Transverse colon (tissue), 4 donors: ENCODE measurements at places on chromosomes 6 and 20.

GRCh38 chr6:124967444-124967843 lies 5.2 kb downstream of the RNF217 start:
- no peak for DNase-seq
- H3K4me1 ChIP-seq = peaks cover 8% of the 10 kb centered on the region
- no peaks in the 10 kb centered on the region for H3K36me3 ChIP-seq
- no peaks in the 10 kb centered on the region for H3K27me3 ChIP-seq

- DNase-seq = no peak
- H3K4me1 ChIP-seq = no peaks in the 10 kb centered on the region
- H3K4me3 ChIP-seq = no peak overlapping the region
- no peaks in the 10 kb centered on the region for H3K27me3 ChIP-seq
These were observed 116.1 kb upstream of the TRAF3IP2 start for GRCh38 chr6:111721753-111722154.

GRCh38 chr20:52219441-52219840 lies 27.9 kb upstream of the ZFP64 start:
- no peaks in the 10 kb centered on the region for H3K4me1 ChIP-seq
- DNase-seq = no peak
- no peaks in the 10 kb centered on the region for H3K36me3 ChIP-seq

- no peak overlapping the region for H3K4me3 ChIP-seq
- peak; percentile 52 for DNase-seq
- H3K27me3 ChIP-seq = no peaks in the 10 kb centered on the region
- no peaks in the 10 kb centered on the region for H3K36me3 ChIP-seq
- peak overlapping the region; percentile 57 for H3K27ac ChIP-seq
These were observed 32.0 kb downstream of the ZC2HC1B start for GRCh38 chr6:143896126-143896860.

DNA sequence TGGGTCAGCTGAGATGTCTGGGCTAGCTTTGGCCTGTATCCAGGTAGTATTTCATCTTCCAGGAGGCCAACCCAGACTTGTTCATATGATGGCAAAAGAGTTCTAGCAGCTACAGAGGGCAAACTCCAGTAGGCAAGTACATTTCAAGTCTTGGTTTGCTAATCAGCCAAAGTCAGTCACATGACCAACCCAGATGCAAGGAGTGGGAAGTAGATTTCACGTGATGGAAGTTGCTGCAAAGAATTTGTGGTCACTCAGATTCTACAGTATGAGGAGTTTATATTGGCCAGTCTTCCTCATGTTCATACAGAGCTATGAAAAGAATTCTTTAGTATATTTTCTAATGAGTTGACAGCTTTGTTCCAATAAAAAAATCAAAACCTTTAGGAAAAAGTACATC lies 101.8 kb downstream of the PHACTR1 start:
- no peak overlapping the region for H3K4me3 ChIP-seq
- H3K4me1 ChIP-seq = no peaks in the 10 kb centered on the region
- H3K27ac ChIP-seq = no peak overlapping the region
- H3K36me3 ChIP-seq = no peaks in the 10 kb centered on the region
- DNase-seq = no peak

DNA sequence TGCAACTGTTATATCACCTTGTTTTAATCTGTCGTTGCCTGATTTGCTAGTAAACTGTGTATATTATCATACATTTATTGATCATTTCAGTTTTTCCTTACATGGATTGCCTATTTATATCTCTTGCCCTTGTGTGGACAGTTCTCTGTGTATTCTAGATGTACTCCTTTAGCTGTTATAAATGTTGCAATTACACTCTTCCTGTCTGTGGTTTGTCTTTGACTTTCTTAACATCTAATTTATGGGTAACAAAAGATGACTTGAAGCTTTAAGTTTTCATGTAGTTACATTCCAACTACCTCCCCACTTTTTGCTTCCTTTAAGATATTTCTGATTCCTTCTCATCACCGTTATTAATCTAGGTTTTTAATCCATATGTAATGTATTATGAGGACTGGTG lies 22.6 kb downstream of the PLCB1 start:
- H3K4me3 ChIP-seq = no peak overlapping the region
- H3K27me3 ChIP-seq = no peaks in the 10 kb centered on the region
- DNase-seq = no peak
- H3K4me1 ChIP-seq = peaks cover 22% of the 10 kb centered on the region

DNA sequence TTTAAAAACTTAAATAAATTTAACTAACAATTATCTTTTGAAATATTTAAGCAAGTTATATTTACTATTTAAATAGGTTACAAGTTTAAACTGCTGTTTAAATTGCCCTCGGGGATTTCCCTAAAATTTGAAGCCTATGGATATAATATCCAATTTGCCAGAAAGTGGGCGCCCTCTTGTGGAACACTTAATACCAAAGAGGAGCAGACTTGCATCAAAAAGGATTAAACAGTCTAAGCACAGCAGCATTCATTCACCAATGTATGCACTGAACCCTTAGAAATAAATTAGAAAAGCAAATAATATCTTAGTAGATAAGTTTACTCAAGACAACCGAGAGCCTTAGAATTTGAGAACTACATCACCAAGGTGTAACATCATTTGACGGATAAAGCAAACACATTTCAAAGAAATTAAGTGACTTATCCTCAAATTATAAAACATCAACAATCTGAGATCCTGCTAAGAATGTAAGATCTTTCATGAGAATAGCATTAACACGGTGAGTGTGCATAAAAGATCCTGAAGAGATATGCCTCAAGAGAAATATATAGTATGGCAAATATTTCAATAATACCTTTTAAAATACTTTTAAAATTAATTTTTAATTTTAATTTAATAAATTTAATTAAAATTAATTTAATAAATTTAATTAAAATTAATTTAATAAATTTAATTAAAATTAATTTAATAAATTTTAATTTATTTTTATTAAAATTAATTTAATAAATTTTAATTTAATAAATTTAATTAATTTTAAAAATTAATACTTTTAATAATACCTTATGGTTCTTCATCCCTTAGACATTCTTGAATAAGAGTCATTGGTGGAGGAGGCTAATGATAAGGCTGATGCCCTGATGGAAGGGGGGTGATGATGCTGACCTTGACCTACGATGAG lies 11.5 kb upstream of the MEP1A start:
- H3K36me3 ChIP-seq = no peaks in the 10 kb centered on the region
- H3K4me3 ChIP-seq = no peak overlapping the region
- no peaks in the 10 kb centered on the region for H3K27me3 ChIP-seq
- peak; percentile 42 for DNase-seq
- H3K4me1 ChIP-seq = no peaks in the 10 kb centered on the region
- no peak overlapping the region for H3K27ac ChIP-seq

- peaks cover 32% of the 10 kb centered on the region for H3K4me1 ChIP-seq
- H3K27ac ChIP-seq = peak overlapping the region; percentile 64
- no peaks in the 10 kb centered on the region for H3K36me3 ChIP-seq
- no peak overlapping the region for H3K4me3 ChIP-seq
- peak; percentile 65 for DNase-seq
These were observed 39.7 kb downstream of the TGM2 start for GRCh38 chr20:38125157-38126056.

GRCh38 chr6:149636124-149636523 lies 12.4 kb downstream of the KATNA1 start:
- no peaks in the 10 kb centered on the region for H3K4me1 ChIP-seq
- no peaks in the 10 kb centered on the region for H3K36me3 ChIP-seq
- H3K27me3 ChIP-seq = no peaks in the 10 kb centered on the region
- DNase-seq = no peak
- no peak overlapping the region for H3K4me3 ChIP-seq

- H3K36me3 ChIP-seq = peaks cover 44% of the 10 kb centered on the region
- H3K27ac ChIP-seq = no peak overlapping the region
- no peaks in the 10 kb centered on the region for H3K27me3 ChIP-seq
These were observed 52.2 kb upstream of the SLC22A1 start for GRCh38 chr6:160069459-160069858.

GRCh38 chr6:27838945-27839625 lies 73.1 kb downstream of the OR2B2 start:
- H3K4me3 ChIP-seq = peak overlapping the region; percentile 82
- no peaks in the 10 kb centered on the region for H3K36me3 ChIP-seq
- DNase-seq = peak; percentile 77
- no peaks in the 10 kb centered on the region for H3K27me3 ChIP-seq
